Testis (tissue), 5 donors: ENCODE measurements at places on chromosomes 1 and 21.

- DNase-seq: no peak
- H3K27ac ChIP-seq: no peak overlapping the region
- no peaks in the 10 kb centered on the region for H3K36me3 ChIP-seq
- no peaks in the 10 kb centered on the region for H3K4me1 ChIP-seq
- no peaks in the 10 kb centered on the region for H3K27me3 ChIP-seq
These were observed 1699.6 kb downstream of the KCNT2 start for GRCh38 chr1:194908643-194909042.

- no peak overlapping the region for H3K4me3 ChIP-seq
- peaks cover 4% of the 10 kb centered on the region for H3K4me1 ChIP-seq
- no peak overlapping the region for H3K27ac ChIP-seq
- no peaks in the 10 kb centered on the region for H3K36me3 ChIP-seq
- no peaks in the 10 kb centered on the region for H3K27me3 ChIP-seq
These were observed 876.5 kb downstream of the USP25 start for GRCh38 chr21:16606271-16606670.

DNA sequence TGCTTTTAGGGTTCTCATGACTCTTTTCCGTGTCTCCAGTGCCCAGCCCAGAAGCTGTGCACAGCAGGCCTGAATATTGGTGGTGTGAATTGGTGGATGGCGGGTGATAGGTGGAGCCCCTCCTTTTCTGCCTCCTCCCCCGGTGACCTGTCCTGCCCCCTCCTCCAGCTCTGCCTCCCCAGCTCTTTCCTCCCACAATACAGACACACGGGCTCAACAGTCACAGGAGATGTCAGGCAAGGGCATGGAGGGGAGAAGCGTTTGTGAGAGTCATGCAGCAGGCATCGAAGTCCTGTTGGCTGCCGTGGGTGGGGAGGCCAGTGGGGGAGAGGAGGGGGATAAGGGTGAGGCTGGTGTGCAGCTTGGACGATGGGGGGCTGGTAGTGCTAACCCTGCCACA, 17.3 kb upstream of the TTC4 start:
- no peak overlapping the region for H3K27ac ChIP-seq
- DNase-seq: no peak
- no peaks in the 10 kb centered on the region for H3K36me3 ChIP-seq

GRCh38 chr1:204859861-204860267, 10.8 kb upstream of the NFASC start:
- DNase-seq: peak; percentile 47
- H3K4me1 ChIP-seq: no peaks in the 10 kb centered on the region
- no peak overlapping the region for H3K27ac ChIP-seq
- no peak overlapping the region for H3K4me3 ChIP-seq
- no peaks in the 10 kb centered on the region for H3K36me3 ChIP-seq
- no peaks in the 10 kb centered on the region for H3K27me3 ChIP-seq

GRCh38 chr1:185308126-185308525, 8.9 kb downstream of the IVNS1ABP start:
- H3K27me3 ChIP-seq: no peaks in the 10 kb centered on the region
- H3K4me3 ChIP-seq: no peak overlapping the region
- no peaks in the 10 kb centered on the region for H3K36me3 ChIP-seq
- H3K4me1 ChIP-seq: no peaks in the 10 kb centered on the region
- no peak overlapping the region for H3K27ac ChIP-seq

DNA sequence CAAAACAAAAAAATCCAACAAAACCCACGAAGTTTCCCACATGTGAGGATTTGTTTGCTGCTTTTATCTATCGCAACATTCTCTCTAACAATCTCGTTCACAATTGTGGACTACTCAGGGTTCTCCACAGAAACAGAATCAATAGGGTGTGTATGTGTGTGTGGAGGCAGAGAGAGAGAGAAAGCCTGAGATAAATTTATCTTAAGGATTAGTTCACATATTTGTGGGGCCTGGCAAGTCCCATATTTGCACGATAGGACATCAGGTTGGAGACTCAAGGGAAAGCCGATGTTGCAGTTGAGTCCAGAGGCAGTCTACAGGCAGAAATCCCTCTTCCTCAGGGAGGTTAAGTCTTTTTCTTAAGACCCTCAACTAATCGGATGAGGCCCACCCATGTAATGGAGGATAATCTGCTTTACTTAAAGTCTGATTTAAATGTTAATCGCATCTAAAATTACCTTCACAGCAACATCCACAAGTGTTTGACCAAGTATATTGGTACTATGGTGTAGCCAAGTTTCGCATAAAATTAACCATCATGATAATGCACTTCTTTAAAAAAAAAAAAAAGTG, 31.7 kb downstream of the ADAMTS1 start:
- no peak for DNase-seq
- H3K4me3 ChIP-seq: no peak overlapping the region
- H3K4me1 ChIP-seq: no peaks in the 10 kb centered on the region
- no peaks in the 10 kb centered on the region for H3K27me3 ChIP-seq
- no peaks in the 10 kb centered on the region for H3K36me3 ChIP-seq

DNA sequence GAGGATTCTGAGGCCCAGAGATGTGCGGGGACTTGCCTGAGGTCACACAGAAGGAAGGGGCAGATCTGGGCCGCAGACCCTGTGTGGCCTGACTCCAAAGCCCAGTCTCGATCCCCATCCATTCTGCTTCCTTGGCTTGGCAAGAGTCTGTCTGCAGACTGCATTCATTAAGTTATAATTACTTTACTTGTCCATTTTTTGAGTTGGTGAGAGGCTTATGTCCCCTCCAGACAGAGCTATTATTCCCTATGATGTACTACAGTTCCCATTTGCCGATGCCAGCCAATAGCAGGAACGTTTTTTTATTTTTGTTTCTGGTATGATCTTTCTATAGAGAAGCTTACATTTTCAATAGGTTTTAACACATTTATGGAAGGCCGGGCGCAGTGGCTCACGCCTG, 101.5 kb downstream of the ARHGEF10L start:
- no peak overlapping the region for H3K27ac ChIP-seq
- no peaks in the 10 kb centered on the region for H3K27me3 ChIP-seq
- H3K4me3 ChIP-seq: no peak overlapping the region
- H3K36me3 ChIP-seq: no peaks in the 10 kb centered on the region
- H3K4me1 ChIP-seq: no peaks in the 10 kb centered on the region

DNA sequence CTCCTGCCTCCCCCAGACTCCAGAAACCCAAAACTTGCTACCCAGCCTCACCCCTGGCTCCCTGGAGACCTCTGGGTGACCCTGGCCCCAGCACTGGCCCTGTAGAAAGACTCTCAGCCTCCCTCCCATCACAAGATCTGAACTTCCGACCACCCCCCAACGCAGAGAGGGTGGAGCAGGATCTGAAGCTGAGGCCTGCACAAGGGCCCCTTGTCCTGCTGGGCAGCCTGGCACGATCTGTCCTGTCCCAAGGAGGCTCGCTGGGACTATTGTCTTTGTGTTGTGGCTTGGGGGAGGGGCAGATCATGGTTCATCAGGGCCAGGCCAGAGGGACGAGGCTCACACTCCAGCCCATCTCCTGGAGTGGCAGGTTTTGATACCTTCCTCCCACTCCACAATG, 20.0 kb downstream of the PHLDA3 start:
- no peaks in the 10 kb centered on the region for H3K27me3 ChIP-seq
- no peak for DNase-seq
- H3K27ac ChIP-seq: no peak overlapping the region
- H3K4me3 ChIP-seq: no peak overlapping the region

DNA sequence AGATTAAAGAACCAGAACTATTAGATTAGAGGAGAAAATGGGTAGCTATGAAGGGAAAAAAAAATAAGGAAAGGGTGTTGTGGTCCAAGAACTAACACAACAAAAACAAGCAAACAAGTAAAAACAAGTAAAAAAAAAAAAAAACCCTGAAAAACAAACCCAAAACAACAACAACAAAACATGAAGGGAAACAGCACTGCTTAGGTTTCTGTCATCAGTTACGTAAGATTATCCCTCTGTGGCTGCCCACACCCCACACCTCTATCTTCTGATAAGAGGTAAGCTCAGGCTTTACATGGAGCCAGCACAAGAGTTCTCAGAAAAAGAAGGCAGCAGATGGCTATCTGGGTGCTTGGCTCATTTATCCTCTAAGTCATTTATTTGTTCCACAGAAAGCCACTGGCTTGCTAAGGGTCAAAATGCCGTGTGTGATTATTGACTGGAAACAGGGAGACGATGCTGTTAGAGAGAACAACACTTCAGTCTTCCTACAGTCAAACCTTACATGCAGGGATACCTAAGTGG, 57.5 kb downstream of the KIAA0319L start:
- H3K4me3 ChIP-seq: no peak overlapping the region
- H3K27ac ChIP-seq: no peak overlapping the region
- no peak for DNase-seq
- H3K4me1 ChIP-seq: no peaks in the 10 kb centered on the region
- no peaks in the 10 kb centered on the region for H3K27me3 ChIP-seq
- H3K36me3 ChIP-seq: no peaks in the 10 kb centered on the region

DNA sequence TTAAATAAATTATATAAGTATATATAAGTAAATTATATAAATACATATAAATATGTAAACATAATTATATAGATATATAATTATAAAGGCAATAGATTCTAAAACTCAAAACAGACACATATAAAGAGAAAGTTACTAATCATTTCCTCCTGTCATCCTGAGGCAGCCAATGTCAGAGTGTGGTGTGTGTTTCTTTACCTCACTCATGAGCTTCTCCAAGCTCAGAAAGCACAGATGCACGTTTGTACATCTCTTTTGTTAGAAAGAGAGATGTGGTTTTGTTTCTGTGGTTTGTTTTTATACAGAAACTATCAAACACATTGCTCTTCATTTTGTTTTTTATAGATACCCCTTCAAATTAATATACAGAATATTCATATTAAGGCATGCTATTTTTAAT, 594.8 kb downstream of the USP25 start:
- H3K36me3 ChIP-seq: no peaks in the 10 kb centered on the region
- DNase-seq: no peak
- no peaks in the 10 kb centered on the region for H3K4me1 ChIP-seq
- no peak overlapping the region for H3K4me3 ChIP-seq
- H3K27ac ChIP-seq: no peak overlapping the region
- no peaks in the 10 kb centered on the region for H3K27me3 ChIP-seq

GRCh38 chr21:33848249-33848953, 67.2 kb downstream of the ATP5PO start:
- no peaks in the 10 kb centered on the region for H3K27me3 ChIP-seq
- H3K4me3 ChIP-seq: no peak overlapping the region
- H3K4me1 ChIP-seq: peaks cover 11% of the 10 kb centered on the region

- no peaks in the 10 kb centered on the region for H3K36me3 ChIP-seq
- H3K27me3 ChIP-seq: no peaks in the 10 kb centered on the region
- peak; percentile 81 for DNase-seq
- H3K27ac ChIP-seq: no peak overlapping the region
- peaks cover 32% of the 10 kb centered on the region for H3K4me1 ChIP-seq
These were observed 26.4 kb downstream of the FOXO6 start for GRCh38 chr1:41387667-41388091.

GRCh38 chr21:17370916-17371315, 141.9 kb upstream of the CXADR start:
- no peaks in the 10 kb centered on the region for H3K27me3 ChIP-seq
- no peak for DNase-seq
- H3K36me3 ChIP-seq: no peaks in the 10 kb centered on the region
- no peak overlapping the region for H3K4me3 ChIP-seq
- H3K27ac ChIP-seq: no peak overlapping the region
- H3K4me1 ChIP-seq: peaks cover 3% of the 10 kb centered on the region

- peak; percentile 79 for DNase-seq
- H3K27ac ChIP-seq: no peak overlapping the region
- H3K4me1 ChIP-seq: no peaks in the 10 kb centered on the region
- no peaks in the 10 kb centered on the region for H3K36me3 ChIP-seq
- H3K27me3 ChIP-seq: no peaks in the 10 kb centered on the region
- peak overlapping the region; percentile 60 for H3K4me3 ChIP-seq
These were observed 46.0 kb upstream of the EDARADD start for GRCh38 chr1:236348071-236348470.

DNA sequence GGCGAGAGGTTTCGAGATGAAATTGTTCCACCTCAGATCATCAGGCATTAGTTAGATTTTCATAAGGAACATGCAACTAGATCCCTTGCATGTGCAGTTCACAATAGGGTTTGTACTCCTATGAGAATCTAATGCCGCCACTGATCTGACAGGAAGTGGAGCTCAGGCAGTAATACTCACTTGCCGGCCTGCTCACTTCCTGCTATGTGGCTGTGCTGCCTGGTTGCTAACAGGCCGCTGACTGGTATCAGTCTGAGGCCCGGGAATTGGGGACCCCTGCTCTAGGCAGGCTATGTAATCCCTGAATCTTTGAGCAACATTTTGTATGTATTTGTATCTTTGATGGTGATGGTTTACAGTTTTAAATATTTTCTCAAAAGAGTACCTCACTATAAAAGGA, 32.5 kb downstream of the XKR8 start:
- no peaks in the 10 kb centered on the region for H3K4me1 ChIP-seq
- no peaks in the 10 kb centered on the region for H3K27me3 ChIP-seq
- no peaks in the 10 kb centered on the region for H3K36me3 ChIP-seq
- no peak overlapping the region for H3K4me3 ChIP-seq
- H3K27ac ChIP-seq: no peak overlapping the region

GRCh38 chr1:40679165-40679953, 12.1 kb upstream of the NFYC start:
- H3K4me1 ChIP-seq: no peaks in the 10 kb centered on the region
- H3K27ac ChIP-seq: no peak overlapping the region
- H3K4me3 ChIP-seq: no peak overlapping the region
- no peaks in the 10 kb centered on the region for H3K27me3 ChIP-seq
- no peak for DNase-seq

DNA sequence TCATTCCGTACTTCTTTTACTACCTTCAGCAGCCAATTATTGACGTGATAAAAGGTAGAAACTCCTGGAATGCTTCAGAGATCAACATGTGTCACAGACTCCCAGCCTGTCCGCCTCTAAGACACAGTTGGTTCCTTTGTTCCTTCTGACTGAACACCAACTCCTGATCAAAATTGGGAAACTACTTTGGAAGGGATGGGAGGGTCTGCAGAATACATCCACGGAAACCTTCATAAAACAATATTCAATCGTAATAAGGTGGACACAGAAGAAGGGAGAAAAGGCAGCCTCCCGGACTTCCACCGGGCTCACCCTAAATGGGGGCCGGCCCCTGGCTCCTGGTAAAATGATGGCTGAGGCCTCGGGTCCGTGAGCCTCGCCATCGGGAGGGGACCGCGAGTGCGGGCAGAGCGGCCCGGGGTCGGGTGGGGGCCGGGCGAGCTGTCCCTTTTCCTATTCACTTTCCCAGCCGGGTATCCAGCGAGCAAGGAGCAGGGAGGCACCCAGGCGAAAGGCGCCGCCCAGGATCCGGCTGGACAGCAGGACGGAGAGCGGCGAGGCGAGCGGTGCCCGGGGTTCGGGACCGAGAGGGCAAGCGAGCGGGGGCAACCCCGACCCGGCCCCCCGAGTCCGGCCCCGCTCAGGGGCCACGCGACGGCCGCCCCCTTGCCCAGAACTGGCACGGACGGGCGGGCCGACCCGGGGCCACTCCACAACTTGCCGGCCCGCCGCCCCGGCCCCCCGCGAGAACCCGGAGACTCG, 805 bp downstream of the NRIP1 start:
- no peaks in the 10 kb centered on the region for H3K27me3 ChIP-seq
- peaks cover 24% of the 10 kb centered on the region for H3K4me1 ChIP-seq
- H3K27ac ChIP-seq: peak overlapping the region; percentile 96
- DNase-seq: peak; percentile 48

DNA sequence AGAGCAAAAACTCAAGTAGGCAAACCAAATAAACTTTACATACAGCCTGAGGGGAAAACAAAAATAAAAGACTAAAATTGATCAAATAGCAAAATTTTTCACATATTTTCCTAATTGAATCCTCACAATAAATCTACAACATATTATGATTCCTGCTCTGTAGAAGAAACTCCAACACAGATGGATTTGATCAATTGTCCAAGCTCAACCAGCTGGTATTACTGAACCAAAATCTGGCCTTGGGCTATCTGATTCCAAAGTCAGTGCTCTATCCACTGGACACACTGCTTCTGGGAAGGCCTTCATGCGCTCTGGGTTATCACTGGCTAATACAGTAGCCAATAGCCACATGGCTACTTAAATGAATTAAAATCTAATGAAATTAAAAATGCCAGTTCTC, 39.3 kb downstream of the PCNX2 start:
- H3K27ac ChIP-seq: no peak overlapping the region
- no peak overlapping the region for H3K4me3 ChIP-seq
- DNase-seq: no peak
